ENCODE measurements at places on chromosomes 3 and 15. TPM values are rescaled to one million over a fixed set of nuclear protein-coding genes. Genes with fewer than 3 reads are reported as not detected.

Gene CTXN2
- polyA plus RNA-seq = not detected

Gene WDR72
- polyA plus RNA-seq = 0.17 TPM

Gene RGMA
- polyA plus RNA-seq = 64.2 TPM

Gene PEAK1
- polyA plus RNA-seq = not detected

Gene CPNE9
- polyA plus RNA-seq = not detected

Gene IQCF5
- not detected for polyA plus RNA-seq

Gene MINDY4B
- polyA plus RNA-seq = not detected

Gene CLRN1
- 0.48 TPM for polyA plus RNA-seq

Gene FRMD5
- 0.22 TPM for polyA plus RNA-seq

Gene OIP5
- polyA plus RNA-seq = 3.7 TPM

Gene SNRPN
- not detected for polyA plus RNA-seq

Gene ISLR
- 190 TPM for polyA plus RNA-seq

Gene COL7A1
- polyA plus RNA-seq = 7.5 TPM

Gene CLDN11
- polyA plus RNA-seq = 3.7 TPM

All from muscle of arm (tissue), 14 donors.